Jurkat, Clone E6-1 (cell line): ENCODE measurements at places on chromosomes 1 and 21.

GRCh38 chr1:66374148-66374547, 159.8 kb upstream of the SGIP1 start:
- DNase-seq = no peak

- DNase-seq = no peak
Measured at GRCh38 chr1:247386687-247387086, 29.3 kb upstream of the NLRP3 start.

DNA sequence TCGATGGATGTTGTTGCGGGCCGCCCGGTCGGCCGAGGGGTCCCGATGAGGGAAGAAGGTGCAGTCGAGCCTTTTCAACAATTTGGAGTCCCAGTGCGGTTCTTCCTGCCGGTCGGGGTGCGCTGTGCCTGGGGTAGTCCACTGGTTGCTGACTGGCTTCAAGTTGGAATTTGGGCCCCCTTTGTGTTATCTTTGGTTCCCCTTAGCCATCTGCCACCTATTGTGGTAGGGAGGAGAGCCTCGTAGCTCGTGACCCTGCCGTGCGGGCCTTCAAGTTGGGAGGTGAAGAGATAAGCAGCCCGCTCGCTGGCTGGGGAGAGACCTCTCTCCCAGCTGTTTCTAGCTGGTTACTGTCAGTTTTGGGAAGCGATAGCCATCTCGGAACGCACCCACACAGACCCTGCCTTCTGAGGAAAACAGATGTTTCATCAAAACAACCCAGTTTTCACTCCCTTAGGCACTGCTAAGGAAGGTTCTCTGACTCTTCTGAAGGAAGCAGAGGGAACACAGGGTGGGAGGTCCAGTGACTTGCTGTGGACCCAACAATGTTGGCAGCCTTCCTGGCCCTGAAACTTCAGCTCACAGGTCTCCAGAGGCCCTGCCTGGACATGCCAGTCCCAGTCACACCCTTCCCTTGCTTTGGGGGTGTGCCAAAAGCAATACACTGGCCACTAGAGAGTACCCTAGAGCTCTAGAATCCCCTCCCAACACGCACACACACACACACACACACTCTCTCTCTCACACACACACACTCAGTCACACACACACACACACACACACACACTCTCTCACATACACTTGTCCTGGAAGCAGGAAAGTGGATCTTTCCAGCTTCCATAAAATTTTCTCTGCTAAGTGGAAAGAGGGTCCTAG, 1.0 kb downstream of the BTG2 start:
- DNase-seq = no peak

DNA sequence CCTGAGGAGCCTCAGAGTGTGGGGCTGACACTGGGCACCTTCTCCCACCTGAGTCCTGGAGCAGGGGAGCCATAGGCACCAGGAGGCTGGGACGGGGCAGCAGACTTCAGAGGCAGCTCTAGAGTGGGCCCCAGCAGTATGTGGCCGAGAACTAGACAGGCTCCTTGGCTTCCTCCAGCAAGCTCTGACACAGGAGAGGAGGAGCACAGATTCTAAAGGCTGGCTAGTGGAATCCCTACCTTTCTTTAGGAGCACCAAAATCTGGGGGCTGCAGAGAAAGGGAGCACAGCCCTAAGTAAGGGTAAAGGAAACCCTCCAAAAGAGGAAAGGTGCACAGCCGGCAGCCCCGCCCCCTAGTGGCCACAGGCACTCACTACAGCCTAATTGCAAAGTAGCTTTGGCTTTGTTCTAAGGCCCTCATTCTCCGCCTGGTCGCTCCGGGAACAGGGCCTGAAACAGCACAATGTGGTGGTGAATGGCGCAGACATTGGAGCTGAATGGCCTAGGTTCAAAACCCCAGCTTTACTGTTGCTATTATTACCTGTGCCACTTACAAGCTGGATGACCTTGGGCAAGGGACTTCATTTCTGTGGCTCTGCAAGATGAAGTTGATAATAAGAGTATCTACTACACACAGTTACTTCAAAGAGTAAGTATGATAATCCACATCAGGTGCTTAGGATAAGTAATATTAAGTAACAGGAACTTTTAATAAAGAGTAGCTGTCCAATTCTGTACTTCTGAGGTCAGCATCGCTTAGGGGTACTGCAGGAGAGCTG, 8.8 kb upstream of the GUCA2A start:
- peak; percentile 54 for DNase-seq

- no peak for DNase-seq
Measured at GRCh38 chr1:167425482-167425881, 92.8 kb downstream of the CD247 start.

DNA sequence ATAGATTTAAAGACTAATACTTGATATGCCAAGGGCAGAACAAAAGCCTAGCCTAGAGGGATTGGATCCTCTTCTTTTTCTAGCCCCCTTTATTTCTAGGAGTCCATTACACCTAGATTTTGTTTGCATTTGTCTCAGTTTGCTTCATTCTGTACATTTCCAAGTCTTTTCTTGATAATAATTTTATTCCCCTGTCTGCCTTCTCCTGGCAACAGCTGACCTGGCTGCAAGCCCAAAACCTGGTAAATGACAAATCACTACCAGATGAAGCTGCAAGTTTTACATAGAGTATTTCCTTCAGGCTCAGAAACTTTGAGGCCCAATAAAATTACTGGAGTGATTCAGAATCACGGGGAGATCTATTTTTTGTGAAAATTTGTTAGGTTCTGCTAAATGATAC, 36.5 kb upstream of the LHX8 start:
- DNase-seq = no peak

GRCh38 chr1:75132242-75132811, 1.9 kb upstream of the LHX8 start:
- DNase-seq = no peak

DNA sequence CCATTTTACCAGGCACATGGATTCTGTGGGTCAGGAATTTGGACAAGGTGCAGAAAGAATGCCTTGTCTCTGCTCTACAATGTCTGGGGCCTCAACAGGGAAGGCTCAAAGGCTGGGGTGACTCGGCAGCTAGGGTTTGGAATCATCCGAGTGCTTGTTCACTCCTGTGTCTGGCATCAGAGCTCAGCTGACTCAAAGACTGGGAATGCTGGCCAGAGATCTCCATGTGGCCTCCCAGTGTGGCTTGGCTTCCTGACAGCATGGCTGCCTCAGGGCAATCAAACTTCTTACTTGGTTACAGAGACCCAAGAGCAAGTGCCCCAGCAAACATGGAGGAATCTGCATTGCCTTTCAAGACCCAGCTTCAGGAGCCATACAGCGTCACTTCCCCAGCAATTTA, 110.5 kb downstream of the TOMM20 start:
- DNase-seq = no peak

GRCh38 chr1:29531596-29531995, 295.3 kb downstream of the PTPRU start:
- no peak for DNase-seq

DNA sequence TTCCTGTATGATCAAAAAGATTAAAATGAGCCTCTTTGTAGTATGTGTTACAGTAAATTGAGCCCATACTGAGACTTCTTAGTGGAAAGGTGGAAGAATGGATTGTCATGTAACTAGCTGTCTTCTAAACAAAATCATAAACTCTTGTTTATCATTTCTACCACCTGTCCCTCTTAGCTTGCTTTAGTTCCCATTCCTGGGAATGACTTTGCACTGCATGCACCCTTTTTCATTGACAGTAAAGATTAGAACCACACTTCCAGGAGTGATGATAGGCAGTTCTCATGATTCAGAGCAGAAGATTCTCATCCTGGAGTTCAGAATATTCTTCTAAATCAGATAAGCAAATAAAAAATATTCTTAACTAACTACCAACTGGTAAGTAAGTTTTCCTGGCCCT, 28.0 kb downstream of the DENND2D start:
- no peak for DNase-seq

GRCh38 chr1:65942476-65942875, 149.8 kb downstream of the PDE4B start:
- DNase-seq = no peak

DNA sequence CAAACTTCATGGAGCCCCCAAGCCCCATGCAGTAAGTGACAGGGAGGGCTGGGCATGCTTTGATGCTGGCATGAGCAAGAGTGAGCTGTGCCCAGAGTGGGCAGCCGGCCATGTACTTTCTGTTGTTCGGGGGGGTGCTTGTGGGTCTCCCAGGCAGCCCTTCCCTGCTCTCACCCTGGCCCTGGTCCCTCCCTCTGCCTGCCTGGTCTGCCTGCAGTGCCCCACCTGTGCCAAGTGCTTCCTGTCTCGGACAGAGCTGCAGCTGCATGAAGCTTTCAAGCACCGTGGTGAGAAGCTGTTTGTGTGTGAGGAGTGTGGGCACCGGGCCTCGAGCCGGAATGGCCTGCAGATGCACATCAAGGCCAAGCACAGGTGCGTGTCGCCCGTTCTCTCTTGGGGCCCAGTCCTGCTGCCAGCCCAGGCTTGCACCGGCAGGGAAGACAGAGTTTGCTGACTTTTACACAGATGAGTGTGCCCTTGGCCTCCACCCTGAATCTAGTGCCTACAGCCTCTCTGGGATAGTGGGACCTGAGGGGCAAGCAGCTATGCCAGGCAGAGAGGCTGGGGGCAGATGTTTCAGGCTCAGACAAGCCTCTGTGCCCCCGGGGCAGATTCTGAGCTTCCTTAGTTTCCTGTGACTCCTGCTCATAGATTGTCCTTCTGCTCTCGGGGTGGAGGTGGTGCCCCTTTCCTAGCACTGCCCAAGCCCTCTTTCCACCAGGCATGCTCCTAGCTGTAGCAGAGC, 7.6 kb downstream of the ZBTB48 start:
- no peak for DNase-seq

GRCh38 chr1:72051538-72051937, 230.8 kb downstream of the NEGR1 start:
- DNase-seq = no peak

GRCh38 chr1:35441926-35442579, 115.2 kb downstream of the KIAA0319L start:
- DNase-seq = no peak

GRCh38 chr1:54416435-54416834, 10.2 kb upstream of the SSBP3 start:
- DNase-seq = no peak

- peak; percentile 59 for DNase-seq
Measured at GRCh38 chr1:156489166-156489934, 11.2 kb downstream of the MEF2D start.

GRCh38 chr1:43977376-43978263, 1.4 kb upstream of the B4GALT2 start:
- no peak for DNase-seq

GRCh38 chr1:156601122-156601830, at the start of gene GPATCH4:
GPATCH4 (minus strand) TSS chr1:156601479.
- DNase-seq = peak; percentile 81

GRCh38 chr1:111561328-111561727, 57.9 kb upstream of the ADORA3 start:
- no peak for DNase-seq

- no peak for DNase-seq
Measured at GRCh38 chr1:214650664-214651063, 47.7 kb downstream of the CENPF start.

DNA sequence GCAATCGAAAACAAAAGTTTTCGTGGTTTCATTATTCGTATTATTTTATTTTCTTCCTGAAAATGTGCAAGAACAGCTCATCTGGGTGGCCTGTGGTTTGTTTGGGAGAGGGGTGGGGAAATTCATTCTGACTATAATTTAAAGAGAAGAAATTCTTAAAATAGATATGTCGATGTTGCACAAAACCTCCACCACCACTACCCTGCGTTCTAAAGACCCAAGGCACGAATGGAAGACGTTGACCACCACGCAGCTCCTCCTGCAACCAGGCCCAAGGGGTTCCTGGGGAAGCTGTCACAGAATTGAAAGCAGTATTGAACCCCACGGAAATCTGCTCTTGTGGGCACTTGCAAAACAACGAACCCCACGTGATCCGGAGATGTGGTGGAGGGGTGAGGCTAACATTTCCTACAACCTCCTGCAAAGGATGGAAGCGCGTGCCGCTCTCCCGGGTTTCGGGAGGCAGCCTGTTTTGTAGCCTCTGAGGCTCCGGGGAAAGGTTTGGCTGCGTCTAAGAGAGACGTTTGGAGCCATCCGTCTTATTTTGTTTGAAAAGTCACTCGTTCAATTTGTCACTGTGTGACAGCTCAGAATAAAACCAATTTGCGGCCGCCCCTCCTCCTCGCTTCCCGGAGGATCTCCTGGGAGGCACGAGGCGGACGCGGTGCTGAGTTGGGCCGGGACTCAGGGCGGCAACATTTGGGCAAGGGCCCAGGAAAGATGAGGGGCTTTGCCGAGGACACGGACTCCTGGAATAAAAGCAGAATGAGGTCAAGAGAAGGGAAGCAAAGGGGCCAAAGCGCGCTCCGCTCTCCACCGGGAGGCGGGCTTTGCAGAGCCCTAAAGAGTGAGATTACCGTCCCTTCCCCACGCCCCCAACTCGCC, 810 bp upstream of the HLX start:
- no peak for DNase-seq

GRCh38 chr1:226223786-226224244, 351 bp downstream of the MIXL1 start:
- no peak for DNase-seq

DNA sequence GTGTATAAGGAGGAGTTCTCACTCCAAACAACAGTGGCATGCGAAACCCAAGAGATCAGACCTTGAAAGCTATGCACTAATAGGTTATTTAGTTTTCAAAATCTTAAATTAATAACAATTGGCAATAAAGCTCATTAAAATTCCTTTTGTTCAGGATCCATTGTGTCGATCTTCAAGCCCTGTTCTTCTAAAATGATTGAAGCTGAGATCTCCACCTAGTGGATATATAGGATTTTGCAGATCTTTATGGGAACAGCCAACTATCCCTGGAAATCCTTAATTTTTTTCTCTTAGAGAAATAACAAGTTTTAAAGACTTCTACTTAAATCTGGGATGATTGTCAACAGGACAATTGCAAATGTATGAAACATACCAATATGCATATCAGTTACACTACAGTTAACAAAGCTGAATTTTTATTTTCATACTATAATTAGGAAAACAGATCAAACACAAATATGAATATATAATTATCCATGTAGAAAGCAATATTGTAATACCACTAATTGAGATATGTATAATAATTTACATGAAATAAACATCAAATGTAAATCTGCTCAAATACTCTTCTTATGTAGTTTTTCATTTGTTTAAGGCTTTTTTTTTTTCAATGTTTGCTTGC, 43.3 kb downstream of the LRRC53 start:
- DNase-seq = peak; percentile 19

- DNase-seq = no peak
Measured at GRCh38 chr1:16087733-16088132, 14.3 kb upstream of the FAM131C start.

DNA sequence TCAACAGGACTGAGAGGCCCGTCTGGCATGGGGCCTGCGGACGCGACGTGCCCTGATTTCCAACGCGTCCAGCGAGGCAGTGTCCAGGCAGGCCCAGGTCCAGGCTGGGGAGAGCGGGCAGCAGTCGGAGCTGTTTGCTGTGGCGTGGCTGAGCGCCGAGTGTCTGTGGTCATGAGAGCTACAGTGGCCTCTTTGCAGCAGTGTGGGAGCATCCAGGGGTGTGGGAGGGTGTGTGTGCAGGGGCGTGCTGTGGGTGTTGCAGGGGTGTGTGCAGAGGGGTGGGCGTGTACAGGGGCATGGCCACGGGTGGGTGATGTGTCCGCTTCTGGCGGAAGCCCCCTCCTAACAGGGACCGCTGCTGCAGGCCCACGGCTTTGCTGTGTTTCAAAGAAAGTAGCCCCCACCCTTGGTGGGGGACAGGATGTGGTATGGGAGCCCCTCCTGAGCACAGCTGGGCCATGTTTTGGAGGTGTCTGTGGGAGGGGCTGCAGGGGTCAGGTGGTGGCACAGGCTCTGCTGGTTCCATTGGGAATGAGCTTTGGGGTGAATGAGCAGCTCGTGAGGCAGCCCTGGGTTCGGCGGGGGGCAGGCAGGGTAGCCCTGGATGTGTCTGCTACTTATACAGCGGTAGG, 17.7 kb downstream of the PLCH2 start:
- peak; percentile 44 for DNase-seq

- no peak for DNase-seq
Measured at GRCh38 chr1:235069176-235069575, 59.5 kb downstream of the TOMM20 start.
